HepG2 (cell line): ENCODE measurements at places on chromosomes 3 and 15.

GRCh38 chr15:64224511-64224910 lies 61.7 kb upstream of the PPIB start:
- H3K27me3 ChIP-seq, result no peaks in the 10 kb centered on the region
- H3K4me1 ChIP-seq, result peaks cover 23% of the 10 kb centered on the region; the same call in 1 of the 2 replicates
- peak; percentile 10 for DNase-seq
- no peak overlapping the region for H3K4me3 ChIP-seq
- H3K36me3 ChIP-seq, result no peaks in the 10 kb centered on the region
- H3K27ac ChIP-seq, result no peak overlapping the region

- H3K27me3 ChIP-seq, result peaks cover 3% of the 10 kb centered on the region; the same call in 1 of the 2 replicates
- no peak for DNase-seq
- H3K27ac ChIP-seq, result no peak overlapping the region
These were observed 30.8 kb upstream of the PSTPIP1 start for GRCh38 chr15:76964157-76964556.

- DNase-seq, result no peak
- no peak overlapping the region for H3K27ac ChIP-seq
- H3K4me3 ChIP-seq, result no peak overlapping the region
- no peaks in the 10 kb centered on the region for H3K4me1 ChIP-seq
These were observed 121.1 kb upstream of the PPP2R3A start for GRCh38 chr3:135844386-135844785.

- no peaks in the 10 kb centered on the region for H3K36me3 ChIP-seq
- no peak overlapping the region for H3K4me3 ChIP-seq
- no peaks in the 10 kb centered on the region for H3K4me1 ChIP-seq
These were observed 234.1 kb downstream of the RORA start for GRCh38 chr15:60994963-60995475.

DNA sequence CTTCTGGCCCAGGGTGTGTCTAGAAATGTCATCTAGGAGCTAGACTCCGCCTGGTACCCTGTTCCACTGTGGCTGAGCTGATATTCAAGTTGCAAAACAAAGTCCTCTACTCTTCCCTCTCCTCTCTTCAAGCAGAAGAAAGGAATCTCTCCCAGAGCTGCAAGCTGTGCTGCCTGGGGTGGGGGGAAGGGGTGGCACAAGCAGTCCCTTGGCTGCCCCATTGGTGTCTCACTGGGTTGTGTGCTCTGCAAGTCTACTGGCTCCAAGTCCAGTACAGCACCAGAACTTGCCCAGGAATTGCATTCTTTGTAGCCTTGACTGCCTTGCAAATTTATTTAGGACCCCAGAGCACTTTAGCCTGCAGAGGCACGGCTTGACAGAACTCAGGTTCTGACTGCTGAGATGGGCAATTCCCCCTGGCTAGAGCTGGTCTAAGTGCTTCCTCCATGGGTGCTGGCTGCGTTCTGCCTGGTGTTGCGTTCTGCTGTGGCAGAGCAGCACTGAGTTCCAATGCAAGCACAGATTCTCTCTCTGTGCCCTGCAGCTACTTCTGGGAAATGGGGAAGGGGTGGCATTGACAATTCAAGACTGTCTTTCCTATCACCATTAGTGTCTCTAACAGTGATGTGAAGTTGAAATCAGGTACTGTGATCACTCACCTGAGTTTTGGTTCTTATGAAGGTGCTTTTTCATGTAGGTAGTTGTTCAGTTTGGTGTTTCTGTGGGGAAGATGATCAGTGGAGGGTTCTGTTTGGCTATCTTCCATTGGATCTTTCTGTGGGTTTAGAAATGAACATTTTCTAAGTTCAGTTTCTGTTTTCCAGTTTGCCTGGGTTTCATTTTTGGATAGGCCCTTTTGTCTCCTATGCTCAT lies 39.5 kb downstream of the OXSR1 start:
- no peaks in the 10 kb centered on the region for H3K27me3 ChIP-seq
- peaks cover 34% of the 10 kb centered on the region for H3K36me3 ChIP-seq
- DNase-seq, result no peak
- no peak overlapping the region for H3K4me3 ChIP-seq

GRCh38 chr15:43106486-43106829 lies 620 bp upstream of the UBR1 start:
- peaks cover 15% of the 10 kb centered on the region for H3K4me1 ChIP-seq
- H3K36me3 ChIP-seq, result no peaks in the 10 kb centered on the region
- no peaks in the 10 kb centered on the region for H3K27me3 ChIP-seq
- H3K27ac ChIP-seq, result peak overlapping the region; percentile 76
- no peak for DNase-seq
